Suprapubic skin (tissue), 4 donors: ENCODE measurements at places on chromosomes 6 and 20. TPM values are rescaled to one million over a fixed set of nuclear protein-coding genes. Genes with fewer than 3 reads are reported as not detected.

Gene PRR18
- total RNA-seq: not detected

DNA sequence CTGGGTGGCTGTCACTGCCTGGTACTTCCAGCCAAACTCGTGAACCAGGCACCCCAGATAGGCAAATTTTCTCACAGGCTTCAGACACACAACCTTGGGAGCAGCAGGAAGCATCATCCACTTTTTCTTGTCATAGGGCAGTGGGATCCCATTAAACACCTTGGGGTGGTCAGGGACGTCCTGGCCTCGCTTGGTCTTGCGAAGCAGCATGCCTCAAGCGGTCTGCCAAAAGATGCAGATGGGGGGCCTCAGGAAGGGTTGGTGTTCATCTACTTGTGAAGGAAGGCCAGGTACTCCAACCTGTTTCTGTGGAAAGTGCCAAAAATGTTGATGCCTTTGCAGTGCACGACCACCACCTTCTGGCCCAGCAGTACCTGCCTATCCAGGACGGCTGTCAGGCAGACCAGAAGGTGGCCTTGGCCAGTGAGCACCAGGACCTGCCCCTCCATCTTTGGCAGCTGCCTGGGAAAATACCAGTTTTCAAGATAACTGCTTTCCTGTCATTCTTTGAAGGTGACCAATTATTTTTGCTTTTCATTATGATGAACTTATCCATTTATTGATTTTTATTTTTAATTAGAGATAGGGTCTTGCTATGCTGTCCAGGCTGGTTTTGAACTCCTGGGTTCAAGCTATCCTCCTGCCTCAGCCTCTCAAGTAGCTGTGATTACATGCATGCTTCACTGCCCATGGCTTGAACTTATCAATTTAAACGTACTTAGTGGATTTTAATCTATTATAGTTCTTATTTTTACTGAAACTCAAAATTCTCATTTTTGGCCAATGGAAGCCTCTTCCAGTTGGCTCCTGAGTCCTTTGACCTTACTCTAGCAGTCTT is 80.1 kb downstream of the MAN1A1 start:
- H3K36me3 ChIP-seq: peaks cover 6% of the 10 kb centered on the region
- H3K4me3 ChIP-seq: no peak overlapping the region
- H3K27me3 ChIP-seq: no peaks in the 10 kb centered on the region

DNA sequence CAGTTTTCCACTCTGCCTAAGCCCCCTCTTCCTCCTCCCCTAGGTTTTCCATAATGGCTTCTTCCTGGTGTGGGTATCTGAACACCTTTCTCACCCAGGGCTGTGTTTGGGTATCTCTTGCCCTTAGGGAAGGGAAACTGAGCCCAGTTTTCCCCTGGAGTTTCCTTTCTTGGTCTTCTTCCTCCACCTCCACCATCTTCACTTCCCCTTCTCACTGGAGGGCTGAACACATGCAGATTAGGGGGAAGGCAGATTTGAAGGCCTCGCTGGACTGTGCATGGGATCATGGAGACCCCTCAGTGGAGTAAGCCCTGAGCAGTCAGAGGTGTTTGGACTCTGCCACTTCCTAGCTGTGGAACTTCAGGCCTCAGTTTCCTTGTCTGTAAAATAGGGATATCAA is 27.8 kb downstream of the FOXP4 start:
- H3K4me1 ChIP-seq: peaks cover 16% of the 10 kb centered on the region
- no peaks in the 10 kb centered on the region for H3K27me3 ChIP-seq
- H3K27ac ChIP-seq: no peak overlapping the region
- no peak overlapping the region for H3K4me3 ChIP-seq

Gene HLA-DQB1
- 9.4 TPM for total RNA-seq

DNA sequence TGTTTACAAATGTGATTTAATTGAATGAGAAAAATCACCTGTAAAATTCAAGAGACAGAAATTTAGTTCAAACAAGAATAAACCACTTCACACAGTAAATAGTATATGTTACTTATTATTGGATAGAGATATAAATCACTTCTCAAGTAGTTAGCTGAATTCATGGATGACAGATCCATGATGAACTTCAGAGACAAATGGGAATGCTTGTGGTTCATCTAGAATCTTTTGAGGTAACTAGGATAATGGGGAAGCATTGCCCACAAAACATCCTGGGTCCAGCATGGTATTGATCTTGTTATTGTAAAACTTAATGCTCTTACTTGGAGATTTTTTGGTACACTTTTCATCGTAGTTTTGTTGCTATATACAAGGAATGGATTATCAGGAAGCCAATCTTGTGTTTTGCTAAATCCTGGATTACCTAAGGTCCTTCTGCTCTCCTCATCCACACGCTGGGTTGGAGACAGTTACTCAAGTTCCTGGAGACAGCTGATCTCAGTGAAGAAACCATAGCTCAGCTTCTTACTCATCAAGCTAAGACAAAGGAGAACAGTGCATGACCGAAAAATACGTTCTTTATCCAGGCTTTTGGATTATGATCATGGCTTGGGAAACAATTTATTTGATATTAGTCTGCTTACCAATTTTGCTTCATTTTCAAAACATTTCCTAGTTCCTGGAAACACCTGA is 142.5 kb upstream of the PREP start:
- no peak for DNase-seq
- no peaks in the 10 kb centered on the region for H3K4me1 ChIP-seq
- H3K27ac ChIP-seq: no peak overlapping the region
- no peak overlapping the region for H3K4me3 ChIP-seq
- no peaks in the 10 kb centered on the region for H3K36me3 ChIP-seq
- H3K27me3 ChIP-seq: no peaks in the 10 kb centered on the region

Gene MAS1
- total RNA-seq: not detected

Gene MDC1
- total RNA-seq: 10.4 TPM

GRCh38 chr6:104281370-104281769 is 578.3 kb downstream of the HACE1 start:
- H3K4me1 ChIP-seq: no peaks in the 10 kb centered on the region
- no peak for DNase-seq
- H3K36me3 ChIP-seq: no peaks in the 10 kb centered on the region
- no peak overlapping the region for H3K27ac ChIP-seq
- H3K4me3 ChIP-seq: no peak overlapping the region
- no peaks in the 10 kb centered on the region for H3K27me3 ChIP-seq

GRCh38 chr6:158868122-158868480 is 48.9 kb upstream of the EZR start:
- H3K27ac ChIP-seq: no peak overlapping the region
- H3K4me1 ChIP-seq: peaks cover 17% of the 10 kb centered on the region
- H3K36me3 ChIP-seq: no peaks in the 10 kb centered on the region
- no peaks in the 10 kb centered on the region for H3K27me3 ChIP-seq
- no peak for DNase-seq
- no peak overlapping the region for H3K4me3 ChIP-seq

DNA sequence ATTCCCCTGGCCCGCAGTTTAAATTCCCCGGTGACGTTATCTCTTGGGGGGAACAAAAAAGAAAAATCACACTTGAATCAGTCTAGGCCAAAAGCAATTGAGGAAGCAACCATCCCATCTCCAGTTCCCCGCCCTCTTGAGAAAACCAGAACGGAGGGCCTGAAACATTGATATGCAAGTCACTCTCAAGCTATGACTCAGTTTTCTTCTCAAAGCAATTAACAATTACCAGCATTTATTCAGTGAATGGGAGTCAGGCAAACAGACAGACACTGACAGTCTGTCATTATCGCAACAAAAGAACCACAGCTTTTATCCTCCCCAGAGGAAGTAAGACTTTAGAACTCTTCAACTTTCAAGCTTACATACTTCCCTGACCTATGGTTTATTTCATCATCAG is 100.9 kb downstream of the OPRM1 start:
- no peak overlapping the region for H3K27ac ChIP-seq
- no peak overlapping the region for H3K4me3 ChIP-seq
- no peaks in the 10 kb centered on the region for H3K4me1 ChIP-seq
- H3K36me3 ChIP-seq: no peaks in the 10 kb centered on the region
- no peak for DNase-seq

DNA sequence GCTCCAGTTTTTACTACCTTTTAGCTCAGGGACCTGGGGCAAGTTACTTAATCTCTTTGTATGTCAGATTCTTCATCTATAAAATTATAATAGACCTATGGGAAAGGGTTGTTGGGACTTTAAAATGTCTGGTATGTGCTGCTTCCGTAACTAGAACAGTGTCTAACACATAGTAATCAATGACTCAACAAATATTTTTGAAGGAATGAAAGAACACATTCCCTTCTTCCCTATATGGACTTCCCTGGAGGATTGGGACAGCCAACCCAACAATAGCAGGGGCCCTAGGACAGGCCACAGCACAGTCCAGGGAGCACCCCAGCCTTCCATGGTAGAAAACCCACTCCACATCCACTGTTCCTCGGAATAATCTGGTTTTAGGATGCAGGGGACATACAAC is 50.7 kb upstream of the TPD52L1 start:
- H3K27ac ChIP-seq: no peak overlapping the region
- H3K4me1 ChIP-seq: peaks cover 21% of the 10 kb centered on the region
- H3K36me3 ChIP-seq: no peaks in the 10 kb centered on the region
- H3K4me3 ChIP-seq: no peak overlapping the region

Gene FRMD1
- total RNA-seq: 0.83 TPM

Gene SPATA25
- total RNA-seq: 12.9 TPM

DNA sequence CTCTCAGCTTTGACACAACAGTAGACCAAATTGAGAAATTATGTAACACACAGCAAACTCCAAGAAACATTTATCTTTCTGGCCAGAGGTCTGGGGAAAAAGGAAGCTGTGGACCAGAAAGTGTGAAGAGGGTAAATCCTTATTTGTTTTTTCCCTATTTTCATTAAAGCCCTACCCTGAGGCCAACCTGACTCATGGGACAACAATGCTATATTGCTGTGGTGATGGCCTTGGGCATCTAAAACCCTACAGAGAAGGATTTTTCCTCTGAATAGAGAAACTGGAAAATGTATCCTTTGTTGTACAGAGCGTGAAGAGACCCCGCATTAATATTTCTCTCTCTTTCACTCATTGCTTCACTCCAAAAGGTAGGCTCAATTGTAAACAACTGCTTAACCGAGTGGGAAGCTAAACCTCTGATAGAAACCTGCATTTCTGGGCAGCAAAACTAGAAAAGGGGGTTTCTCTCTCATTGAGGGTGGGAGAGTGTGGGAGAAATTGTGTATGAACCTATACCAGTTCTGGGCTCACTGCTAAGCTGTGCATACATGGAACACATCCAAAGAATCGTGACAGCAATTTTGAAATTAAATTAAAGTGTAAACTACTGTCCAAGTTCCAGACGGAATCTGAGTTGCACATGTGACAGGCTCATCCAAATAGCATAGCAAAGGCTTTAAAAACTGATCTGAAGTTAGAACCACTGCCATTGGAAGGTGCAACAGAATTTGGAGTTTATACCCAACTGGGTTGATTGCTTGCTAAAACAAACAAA is 175.5 kb downstream of the CLVS2 start:
- no peaks in the 10 kb centered on the region for H3K4me1 ChIP-seq
- no peak overlapping the region for H3K4me3 ChIP-seq
- no peak for DNase-seq
- H3K27me3 ChIP-seq: no peaks in the 10 kb centered on the region
- H3K27ac ChIP-seq: no peak overlapping the region

DNA sequence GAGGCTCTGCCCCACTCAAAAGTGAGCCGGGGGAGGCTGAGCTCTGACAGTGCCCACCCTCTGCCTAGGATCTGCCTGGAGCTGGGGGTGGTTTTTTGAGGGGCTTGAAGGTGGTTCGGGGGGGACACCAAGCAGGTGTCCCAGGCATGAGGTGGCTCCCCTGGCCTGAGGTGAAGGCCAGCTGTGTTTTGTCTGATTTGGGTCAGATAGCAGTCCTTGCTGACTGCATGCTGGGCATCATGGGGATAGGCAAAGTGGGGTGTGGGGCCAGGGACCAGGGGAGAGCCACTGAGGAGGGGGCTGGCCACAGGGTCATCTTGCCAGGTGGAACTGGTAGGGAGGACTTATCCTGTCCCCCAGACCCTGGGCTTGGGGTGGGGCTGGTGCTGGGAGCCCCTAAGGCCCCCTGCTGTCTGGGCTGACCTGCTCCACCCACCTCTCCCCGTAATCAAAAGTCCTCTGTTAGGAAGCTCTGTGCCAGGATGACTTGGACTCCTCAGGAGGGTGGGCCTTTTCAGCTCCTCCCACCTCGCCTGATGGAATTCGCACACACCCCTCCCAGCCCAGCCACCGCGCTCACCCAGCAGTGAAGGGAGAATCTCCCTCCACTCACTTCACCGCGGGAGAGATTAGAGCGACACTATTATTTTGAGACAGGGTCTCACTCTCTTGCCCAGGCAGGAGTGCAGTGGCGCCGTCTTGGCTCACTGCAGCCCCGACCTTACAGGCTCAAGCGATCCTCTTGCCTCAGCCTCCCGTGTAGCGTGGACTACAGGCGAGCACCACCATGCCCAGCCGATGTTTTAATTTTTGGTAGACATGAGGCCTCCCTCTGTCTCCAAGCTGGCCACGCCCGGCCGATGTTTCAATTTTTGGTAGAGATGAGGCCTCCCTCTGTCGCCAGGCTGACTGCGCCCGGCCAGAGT is 1.5 kb upstream of the COL9A3 start:
- peaks cover 41% of the 10 kb centered on the region for H3K27me3 ChIP-seq
- H3K27ac ChIP-seq: no peak overlapping the region
- H3K36me3 ChIP-seq: peaks cover 36% of the 10 kb centered on the region
- H3K4me1 ChIP-seq: peaks cover 57% of the 10 kb centered on the region

GRCh38 chr6:81242624-81243023 is 509.9 kb downstream of the TENT5A start:
- no peaks in the 10 kb centered on the region for H3K27me3 ChIP-seq
- H3K36me3 ChIP-seq: no peaks in the 10 kb centered on the region
- no peak for DNase-seq
- H3K27ac ChIP-seq: no peak overlapping the region
- H3K4me1 ChIP-seq: no peaks in the 10 kb centered on the region
- H3K4me3 ChIP-seq: no peak overlapping the region

Gene PSORS1C2
- 27.0 TPM for total RNA-seq

GRCh38 chr20:43446361-43446879 is 11.3 kb upstream of the SRSF6 start:
- H3K27me3 ChIP-seq: peaks cover 55% of the 10 kb centered on the region
- H3K27ac ChIP-seq: no peak overlapping the region

Gene COL12A1
- total RNA-seq: 47.2 TPM

GRCh38 chr20:32183947-32184635 is 23.5 kb downstream of the PLAGL2 start:
- no peak overlapping the region for H3K4me3 ChIP-seq
- DNase-seq: peak; percentile 30
- H3K27me3 ChIP-seq: no peaks in the 10 kb centered on the region
- peaks cover 4% of the 10 kb centered on the region for H3K4me1 ChIP-seq
- no peaks in the 10 kb centered on the region for H3K36me3 ChIP-seq

Gene MTRF1L
- 12.4 TPM for total RNA-seq

GRCh38 chr6:133418108-133418507 is 177.0 kb downstream of the EYA4 start:
- no peaks in the 10 kb centered on the region for H3K36me3 ChIP-seq
- H3K27ac ChIP-seq: no peak overlapping the region
- no peaks in the 10 kb centered on the region for H3K4me1 ChIP-seq
- H3K4me3 ChIP-seq: no peak overlapping the region
- no peak for DNase-seq

Gene DDO
- total RNA-seq: 1.1 TPM

- no peak for DNase-seq
- no peaks in the 10 kb centered on the region for H3K4me1 ChIP-seq
- no peaks in the 10 kb centered on the region for H3K27me3 ChIP-seq
- H3K27ac ChIP-seq: no peak overlapping the region
- no peak overlapping the region for H3K4me3 ChIP-seq
Measured at GRCh38 chr6:47621838-47622449, 76.4 kb upstream of the ADGRF4 start.

- no peak overlapping the region for H3K27ac ChIP-seq
- no peak for DNase-seq
- H3K4me3 ChIP-seq: no peak overlapping the region
- no peaks in the 10 kb centered on the region for H3K4me1 ChIP-seq
- H3K27me3 ChIP-seq: no peaks in the 10 kb centered on the region
Measured at GRCh38 chr6:44771647-44772415, 384.3 kb downstream of the CDC5L start.

Gene OPRM1
- total RNA-seq: not detected
